Thoracic aorta (tissue), 2 donors: ENCODE measurements at places on chromosomes 3 and 15. TPM values are rescaled to one million over a fixed set of nuclear protein-coding genes. Genes with fewer than 3 reads are reported as not detected.
A peak's percentile ranks its signal among the peaks of the same experiment; 100 is the strongest.

- no peak overlapping the region for H3K27ac ChIP-seq
- H3K4me3 ChIP-seq = no peak overlapping the region
- H3K4me1 ChIP-seq = no peaks in the 10 kb centered on the region
- DNase-seq = no peak
- no peaks in the 10 kb centered on the region for H3K27me3 ChIP-seq
Measured at GRCh38 chr15:40054605-40054854, 15.5 kb upstream of the SRP14 start.

- H3K27me3 ChIP-seq = no peaks in the 10 kb centered on the region
- peaks cover 9% of the 10 kb centered on the region for H3K36me3 ChIP-seq
- no peaks in the 10 kb centered on the region for H3K4me1 ChIP-seq
Measured at GRCh38 chr15:51798281-51798680, 31.2 kb upstream of the TMOD3 start.

DNA sequence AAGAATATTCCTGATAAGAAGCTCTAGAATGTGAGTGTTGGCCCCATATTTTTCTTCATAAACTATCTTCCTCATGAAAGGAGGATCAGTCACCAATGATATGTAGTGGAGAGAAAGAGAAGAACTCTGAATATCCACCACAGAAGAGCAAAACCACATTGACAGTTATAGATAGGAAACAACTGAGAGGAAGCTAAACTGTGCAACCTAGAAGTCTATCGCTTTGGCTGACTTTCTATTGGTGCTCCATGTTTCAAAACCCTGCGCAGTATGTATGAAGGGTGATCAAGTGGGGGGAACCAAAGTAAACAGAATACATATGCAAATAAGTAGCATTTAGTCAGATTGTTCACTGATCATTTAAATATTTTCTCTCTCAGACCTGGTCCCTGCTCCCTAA lies 41.0 kb upstream of the ZNF280D start:
- H3K4me3 ChIP-seq = no peak overlapping the region
- H3K4me1 ChIP-seq = no peaks in the 10 kb centered on the region
- H3K27me3 ChIP-seq = no peaks in the 10 kb centered on the region

- peak; percentile 55 for DNase-seq
- H3K36me3 ChIP-seq = no peaks in the 10 kb centered on the region
- H3K4me1 ChIP-seq = peaks cover 87% of the 10 kb centered on the region
- peak overlapping the region; percentile 94 for H3K27ac ChIP-seq
- no peaks in the 10 kb centered on the region for H3K27me3 ChIP-seq
Measured at GRCh38 chr15:25671132-25671531, 192.0 kb downstream of the ATP10A start.

GRCh38 chr3:43894176-43895049 lies 203.7 kb downstream of the ABHD5 start:
- peaks cover 28% of the 10 kb centered on the region for H3K4me1 ChIP-seq
- H3K27me3 ChIP-seq = no peaks in the 10 kb centered on the region
- peak overlapping the region; percentile 77 for H3K4me3 ChIP-seq
- peak overlapping the region; percentile 70 for H3K27ac ChIP-seq
- no peaks in the 10 kb centered on the region for H3K36me3 ChIP-seq
- DNase-seq = no peak

GRCh38 chr3:118766306-118766669 lies 268.4 kb downstream of the IGSF11 start:
- no peaks in the 10 kb centered on the region for H3K36me3 ChIP-seq
- H3K27ac ChIP-seq = no peak overlapping the region
- H3K4me3 ChIP-seq = no peak overlapping the region
- DNase-seq = no peak
- H3K4me1 ChIP-seq = no peaks in the 10 kb centered on the region
- no peaks in the 10 kb centered on the region for H3K27me3 ChIP-seq

DNA sequence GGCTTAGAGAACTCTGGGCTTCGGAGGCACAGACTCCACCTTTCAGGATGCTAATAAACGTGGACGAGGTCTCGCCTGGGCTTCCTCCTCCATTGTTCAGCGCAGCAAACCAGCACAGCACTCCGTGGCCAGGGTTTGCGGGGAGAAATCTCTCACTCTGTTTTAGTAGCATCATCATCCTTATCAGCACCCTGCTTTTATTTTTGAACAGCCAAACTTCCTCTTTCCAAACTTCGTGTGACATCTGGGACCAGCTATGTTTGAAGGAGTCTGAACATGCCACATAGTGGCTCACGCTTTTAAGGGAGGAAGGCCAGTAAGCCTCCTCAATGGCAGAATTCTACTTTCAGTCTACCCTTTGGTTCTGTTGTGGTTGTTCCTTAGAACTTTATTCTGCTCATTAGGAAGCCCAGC lies 149.0 kb downstream of the PGPEP1L start:
- H3K27me3 ChIP-seq = no peaks in the 10 kb centered on the region
- H3K36me3 ChIP-seq = no peaks in the 10 kb centered on the region
- DNase-seq = no peak
- peak overlapping the region; percentile 44 for H3K4me3 ChIP-seq
- H3K27ac ChIP-seq = peak overlapping the region; percentile 92

DNA sequence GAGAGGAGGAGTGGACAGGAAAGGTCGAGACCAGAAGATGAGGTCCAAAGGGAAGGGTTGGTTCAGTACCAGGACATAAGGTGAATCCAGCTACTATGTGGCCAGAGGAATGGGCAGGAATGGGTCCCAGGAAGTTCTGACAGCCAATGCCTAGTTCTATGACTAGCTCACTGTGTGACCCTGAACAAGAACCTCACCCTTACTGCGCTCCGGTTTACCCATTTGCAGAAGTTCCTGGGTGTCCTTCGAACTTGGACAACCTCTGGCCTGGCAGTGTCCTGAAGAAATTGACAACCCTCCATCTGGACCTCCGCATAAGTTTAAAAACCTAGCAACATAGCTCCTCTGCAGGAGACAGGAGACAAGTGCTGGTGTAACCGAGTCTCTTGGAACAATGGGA lies 12.2 kb upstream of the PSTPIP1 start:
- no peak overlapping the region for H3K27ac ChIP-seq
- no peaks in the 10 kb centered on the region for H3K27me3 ChIP-seq
- DNase-seq = no peak
- H3K4me3 ChIP-seq = no peak overlapping the region
- H3K36me3 ChIP-seq = no peaks in the 10 kb centered on the region

DNA sequence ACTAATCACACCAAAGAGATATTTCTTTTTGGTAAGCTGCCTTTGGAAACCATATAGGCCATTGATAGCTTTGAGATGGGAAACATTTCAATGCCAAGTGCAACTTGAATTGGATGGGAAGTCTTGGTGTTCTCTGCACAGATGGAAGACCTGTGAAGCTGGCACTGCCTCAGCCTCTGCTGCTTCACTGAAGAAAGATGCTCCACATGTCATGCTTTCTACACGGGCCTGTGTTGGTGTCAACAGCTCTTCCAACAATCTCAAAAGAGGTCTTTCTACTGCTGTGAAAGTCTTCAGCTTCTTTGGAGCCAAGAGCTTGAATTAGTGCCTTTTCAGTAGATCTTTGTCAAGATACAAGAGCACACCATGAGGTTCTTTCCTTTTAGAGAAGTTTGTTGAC lies 169.0 kb downstream of the SPATA16 start:
- H3K27ac ChIP-seq = no peak overlapping the region
- no peaks in the 10 kb centered on the region for H3K27me3 ChIP-seq
- no peak for DNase-seq
- H3K4me3 ChIP-seq = no peak overlapping the region
- no peaks in the 10 kb centered on the region for H3K36me3 ChIP-seq
- no peaks in the 10 kb centered on the region for H3K4me1 ChIP-seq

DNA sequence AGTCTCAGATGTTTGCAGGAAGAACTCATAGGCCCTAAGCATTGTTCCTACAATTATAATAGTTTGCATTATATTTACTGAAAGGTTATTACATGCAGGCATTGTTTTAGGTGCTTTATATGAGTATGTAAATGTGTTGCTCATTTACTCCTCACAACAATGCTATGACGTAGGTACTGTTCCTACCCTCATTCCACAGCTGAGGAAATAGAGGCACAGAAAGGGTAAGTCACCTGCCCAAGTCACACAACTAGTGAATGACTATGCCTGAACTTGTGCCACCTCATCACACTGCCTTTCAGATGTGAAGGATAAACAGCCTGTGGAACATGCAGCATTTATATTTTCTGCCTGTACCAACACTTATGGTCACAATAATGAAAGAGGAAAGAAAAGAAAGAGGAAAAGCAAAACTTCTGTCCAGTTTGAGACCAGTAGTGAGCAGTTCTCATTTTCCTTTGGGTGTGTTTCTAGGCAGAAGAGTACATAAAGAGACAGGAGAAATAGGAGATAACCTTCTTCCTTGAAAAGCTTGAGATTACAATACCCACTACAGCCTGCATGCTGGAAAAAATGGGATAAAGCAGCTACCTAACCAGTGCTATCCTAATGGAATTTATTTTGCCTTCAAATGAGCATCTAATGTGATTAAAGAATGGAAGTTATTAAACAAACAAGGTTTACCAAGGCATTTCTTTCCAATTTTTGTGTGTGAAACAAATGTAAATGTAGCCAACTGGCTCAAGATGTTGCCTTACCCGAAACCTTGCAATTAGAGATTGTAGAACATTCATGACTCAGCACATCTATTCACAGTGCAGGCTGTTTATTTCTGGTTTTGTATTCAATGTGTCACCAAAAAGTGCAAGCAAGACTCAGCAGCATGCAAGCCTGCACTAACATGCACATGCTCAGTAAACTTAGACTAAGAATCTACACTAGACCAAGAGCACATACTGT lies 20.5 kb upstream of the ENTPD3 start:
- no peaks in the 10 kb centered on the region for H3K36me3 ChIP-seq
- DNase-seq = no peak
- no peak overlapping the region for H3K4me3 ChIP-seq

DNA sequence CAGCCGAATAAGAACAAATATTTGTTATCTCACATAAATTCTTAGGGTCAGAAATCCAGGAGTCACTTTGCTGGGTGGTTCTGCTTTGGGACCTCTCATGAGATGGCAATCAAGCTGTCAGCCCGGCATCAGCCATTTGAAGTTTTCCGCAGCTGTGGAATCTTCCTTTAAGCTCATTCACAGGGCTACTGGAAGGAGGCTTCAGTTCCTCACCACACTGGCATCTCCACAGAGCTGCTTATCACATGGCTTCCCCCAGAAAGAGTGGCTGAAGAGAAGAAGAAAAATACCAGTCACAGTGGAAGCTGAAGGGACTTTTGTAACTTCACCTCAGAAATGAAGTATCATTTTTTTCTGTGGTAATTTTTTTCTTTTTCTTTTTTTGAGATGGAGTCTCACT lies 267.7 kb downstream of the CHL1 start:
- no peak overlapping the region for H3K27ac ChIP-seq
- H3K27me3 ChIP-seq = no peaks in the 10 kb centered on the region
- H3K4me1 ChIP-seq = peaks cover 12% of the 10 kb centered on the region
- no peak for DNase-seq
- no peak overlapping the region for H3K4me3 ChIP-seq

DNA sequence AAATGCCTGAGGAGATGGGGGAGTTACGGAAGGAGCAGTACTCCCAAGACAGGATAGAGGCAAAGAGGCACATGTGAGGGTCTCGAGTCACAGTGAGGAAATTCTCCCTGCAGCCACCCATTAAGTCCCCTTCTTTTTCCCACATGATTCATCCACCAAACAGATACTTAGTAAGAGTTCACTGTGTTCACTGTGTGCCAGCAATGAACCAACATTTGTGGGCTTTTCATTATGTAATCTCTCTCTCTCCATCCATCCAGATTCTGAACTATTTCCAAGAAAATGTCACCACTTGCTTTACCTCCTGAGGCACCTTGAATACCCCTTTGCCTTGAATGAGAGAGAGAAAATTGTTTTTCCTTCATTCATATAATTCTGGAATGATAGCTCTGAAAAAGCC lies 24.6 kb upstream of the LRRFIP2 start:
- peaks cover 34% of the 10 kb centered on the region for H3K4me1 ChIP-seq
- no peak overlapping the region for H3K27ac ChIP-seq
- no peaks in the 10 kb centered on the region for H3K27me3 ChIP-seq

DNA sequence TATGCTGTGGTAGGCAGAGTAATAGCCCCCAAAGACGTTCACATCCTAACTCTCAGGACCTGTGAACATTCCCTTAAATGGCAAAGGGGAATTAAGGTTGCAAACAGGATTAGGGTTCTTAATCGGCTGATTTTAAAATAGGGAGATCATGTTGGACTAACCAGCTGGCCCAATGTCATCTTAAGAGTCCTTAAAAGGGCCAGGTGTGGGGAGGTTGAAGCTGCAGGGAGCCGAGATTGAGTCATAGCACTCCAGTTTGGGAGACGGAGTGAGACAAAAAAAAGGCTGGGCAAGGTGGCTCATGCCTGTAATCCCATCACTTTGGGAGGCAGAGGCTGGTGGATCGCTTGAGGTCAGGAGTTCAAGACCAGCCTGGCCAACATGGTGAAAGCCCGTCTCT lies 1.6 kb upstream of the FLNB start:
- no peak for DNase-seq
- no peaks in the 10 kb centered on the region for H3K27me3 ChIP-seq
- H3K4me3 ChIP-seq = no peak overlapping the region
- no peaks in the 10 kb centered on the region for H3K36me3 ChIP-seq

Gene MASP1
- total RNA-seq = 2.6 TPM

Gene AHSG
- not detected for total RNA-seq

Gene ITIH3
- total RNA-seq = 2.6 TPM

Gene IMPG2
- total RNA-seq = 0.81 TPM

Gene TMEM115
- total RNA-seq = 57.7 TPM

Gene MEX3B
- total RNA-seq = 0.68 TPM

Gene TMF1
- 49.2 TPM for total RNA-seq

Gene AMIGO3
- 3.0 TPM for total RNA-seq

Gene XCR1
- not detected for total RNA-seq

Gene HYAL1
- total RNA-seq = 6.1 TPM

Gene WDR72
- not detected for total RNA-seq
